ENCODE measurements at places on chromosomes 4 and X.

DNA sequence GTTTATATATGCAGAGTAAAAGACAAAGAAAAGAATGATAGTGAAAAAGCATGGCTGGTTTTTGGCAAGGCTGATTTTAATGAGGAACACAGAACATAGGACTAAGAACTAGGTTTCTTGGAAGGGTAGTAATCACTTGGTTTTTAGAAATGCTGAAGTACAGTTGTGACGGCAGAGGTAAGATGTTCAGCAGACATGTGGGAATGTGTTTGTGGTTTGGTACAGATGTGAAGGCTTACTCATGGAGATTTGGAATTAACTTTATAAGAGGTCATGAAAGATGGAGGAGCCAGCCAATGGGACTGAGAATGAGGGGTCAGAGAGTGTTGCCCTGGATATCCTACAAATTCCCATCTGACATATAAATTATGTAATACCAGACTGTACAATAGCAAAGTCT is 243.6 kb downstream of the NPFFR2 start:
- DNase-seq: no peak

DNA sequence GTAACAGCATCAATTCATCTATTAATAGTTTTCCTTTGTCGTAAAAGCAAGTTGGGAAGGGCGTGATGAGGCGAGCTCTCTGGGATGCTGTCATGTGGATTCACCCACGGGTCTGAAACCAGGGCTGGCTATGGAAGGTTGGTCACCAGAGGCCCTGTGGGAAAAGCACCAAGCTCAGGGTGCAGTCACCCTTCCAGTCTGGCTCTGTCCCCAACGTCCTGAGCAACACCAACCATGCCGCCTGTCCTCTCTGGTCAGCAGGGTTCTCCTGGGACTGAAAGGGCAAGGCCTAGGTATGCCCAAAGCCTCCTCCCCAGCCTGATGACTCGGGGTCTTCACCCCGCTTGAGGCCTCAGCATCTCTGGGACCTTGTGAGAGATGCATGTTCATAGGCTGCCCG is 97.2 kb upstream of the MSX1 start:
- DNase-seq: no peak

DNA sequence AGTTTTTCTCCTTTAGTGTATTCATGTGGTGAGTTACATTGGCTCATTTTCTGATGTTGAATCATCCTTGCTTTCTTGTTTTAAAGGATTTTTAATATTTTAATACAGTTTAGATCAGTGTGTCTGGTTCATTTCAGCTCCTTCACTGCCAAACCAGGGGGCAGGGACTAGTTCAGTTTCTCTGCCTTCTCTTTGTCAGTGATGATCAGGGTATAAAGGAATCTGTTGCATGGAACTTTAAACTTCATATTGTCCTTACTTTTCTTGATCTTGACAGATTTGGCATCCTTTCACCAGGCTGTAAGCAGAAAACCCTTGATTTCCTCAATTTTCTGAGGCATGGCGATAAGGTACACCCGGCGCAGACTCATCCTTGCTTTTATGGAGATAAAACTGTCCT is 149.4 kb downstream of the KDR start:
- DNase-seq: no peak

DNA sequence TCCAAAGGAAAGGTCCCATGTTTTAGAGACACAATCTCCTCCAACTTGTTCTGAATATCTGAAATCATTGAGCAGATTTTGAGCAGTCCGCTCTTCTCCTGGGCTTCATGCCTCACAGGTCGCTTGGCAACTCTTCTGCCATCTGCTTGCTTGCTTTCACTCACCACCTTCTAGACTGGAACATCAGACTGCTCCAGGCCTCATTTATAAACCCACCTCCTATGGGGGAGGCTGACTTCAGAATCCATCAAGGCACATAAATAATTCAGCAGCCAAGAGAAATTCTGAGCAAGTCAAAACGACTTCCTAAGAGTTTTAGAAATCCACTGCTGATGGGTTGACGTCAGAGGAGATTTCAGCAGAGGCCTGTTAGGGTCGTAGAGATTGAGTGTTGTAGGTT is 64.1 kb downstream of the FAM184B start:
- DNase-seq: no peak

- DNase-seq: no peak
Observed at GRCh38 chrX:112695494-112695893, 15.8 kb upstream of the LHFPL1 start.

GRCh38 chr4:93532234-93532633 is 296.3 kb upstream of the ATOH1 start:
- DNase-seq: no peak

- DNase-seq: no peak
Observed at GRCh38 chrX:11399489-11400094, 106.4 kb downstream of the AMELX start.

- DNase-seq: no peak
Observed at GRCh38 chrX:10821293-10821692, 200.9 kb upstream of the MID1 start.

DNA sequence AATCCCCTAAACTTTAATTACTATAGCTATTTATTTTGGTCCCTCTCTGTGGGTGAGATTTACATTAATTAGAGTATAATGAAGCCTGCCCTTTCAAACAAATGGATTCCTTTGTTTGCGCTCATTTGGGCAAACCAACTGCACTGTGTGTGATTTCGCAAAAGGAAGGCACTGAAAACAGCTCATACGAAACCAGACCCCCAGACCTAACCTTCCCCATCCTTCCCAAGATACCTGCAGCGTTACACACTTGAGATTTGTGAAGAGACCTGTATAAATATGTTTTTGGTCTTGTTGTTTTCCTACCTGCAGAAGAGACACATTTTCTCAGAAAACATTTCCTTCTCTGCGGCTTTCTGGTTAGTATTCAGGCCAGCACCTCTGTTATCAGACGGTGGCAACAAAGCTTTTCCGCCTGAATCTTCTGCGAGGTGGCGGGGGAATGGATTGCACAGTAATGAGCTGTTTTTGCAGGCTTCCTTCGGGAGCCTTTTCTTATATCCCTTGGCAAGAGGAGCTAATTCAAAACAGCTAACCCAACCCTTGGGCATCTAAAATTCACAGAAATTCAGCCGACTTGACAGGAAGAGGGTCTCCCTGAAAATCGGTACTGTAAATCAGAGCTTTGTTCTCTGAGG is 47.6 kb downstream of the CBLL2 start:
- DNase-seq: no peak
